Large intestine (tissue), 12 donors: ENCODE measurements at places on chromosomes 4 and X.

DNA sequence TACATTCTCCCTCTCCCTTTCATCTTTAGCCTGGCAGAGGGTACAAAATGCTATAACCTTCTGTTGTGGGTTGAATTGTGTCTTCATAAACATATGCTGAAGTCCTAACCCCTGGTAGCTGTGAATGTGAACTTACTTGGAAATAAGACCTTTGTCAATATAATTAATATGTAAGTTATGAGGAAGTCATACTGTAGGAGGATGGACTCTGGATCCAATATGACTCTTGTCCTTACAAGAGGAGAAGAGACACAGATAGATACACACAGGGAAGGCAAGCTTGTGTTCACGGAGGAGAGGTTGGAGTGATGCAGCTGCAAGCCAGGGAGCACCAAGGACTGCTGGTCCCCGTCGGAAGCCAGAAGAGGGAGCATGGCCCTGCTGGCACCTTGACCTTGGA, 94.7 kb downstream of the SLC2A9 start:
- H3K36me3 ChIP-seq = peaks cover 6% of the 10 kb centered on the region
- H3K4me1 ChIP-seq = peaks cover 4% of the 10 kb centered on the region
- H3K4me3 ChIP-seq = no peak overlapping the region
- H3K27me3 ChIP-seq = no peaks in the 10 kb centered on the region
- DNase-seq = peak; percentile 25

DNA sequence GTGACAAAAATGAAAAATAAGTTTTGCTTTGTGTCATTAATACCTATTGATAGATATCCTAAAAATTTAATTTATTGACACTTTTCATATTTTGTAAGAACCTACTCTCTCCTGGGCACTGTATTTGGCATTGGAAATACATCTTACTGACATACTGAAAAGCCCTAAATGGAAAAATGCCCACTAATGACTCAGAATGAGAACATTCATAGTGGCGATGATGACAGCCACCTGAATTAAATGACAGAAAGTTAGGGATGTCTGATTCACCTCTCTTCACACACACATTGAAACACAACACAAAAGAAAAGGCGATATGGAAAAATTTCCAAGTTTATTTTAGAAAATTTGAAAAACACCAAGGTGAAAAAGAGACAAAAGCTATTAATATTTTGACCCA, 992.3 kb downstream of the STPG2 start:
- H3K27me3 ChIP-seq = no peaks in the 10 kb centered on the region
- H3K4me1 ChIP-seq = no peaks in the 10 kb centered on the region
- DNase-seq = no peak
- H3K27ac ChIP-seq = no peak overlapping the region

DNA sequence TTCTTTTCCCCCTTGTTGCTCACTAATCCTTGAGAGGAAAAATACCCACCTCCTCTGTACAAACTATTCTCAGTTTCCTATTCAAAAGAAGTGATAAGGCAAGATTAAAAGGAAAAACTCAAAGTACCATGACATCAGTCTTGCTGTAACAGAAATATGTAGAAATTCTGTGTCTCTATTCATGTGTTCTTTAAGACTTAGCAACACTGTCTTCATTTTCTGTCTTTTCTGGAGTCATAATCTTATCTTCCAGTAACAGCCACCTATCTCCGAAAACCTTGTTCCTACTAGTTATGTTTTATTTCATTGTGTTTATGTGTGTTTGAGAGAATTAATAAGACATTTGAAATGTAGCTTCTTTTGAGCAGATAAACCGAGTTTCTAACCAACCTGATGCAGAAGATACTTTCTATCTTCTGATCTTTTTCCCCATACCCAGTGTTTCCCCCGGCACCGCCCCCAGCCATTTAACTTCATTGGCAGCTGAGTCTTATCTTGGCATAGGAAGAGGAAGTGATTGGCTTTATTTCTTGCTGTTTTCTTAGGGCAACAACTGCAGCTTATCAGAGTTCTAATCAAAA, 8.0 kb downstream of the FAM241A start:
- no peak for DNase-seq
- no peak overlapping the region for H3K4me3 ChIP-seq
- no peak overlapping the region for H3K27ac ChIP-seq

DNA sequence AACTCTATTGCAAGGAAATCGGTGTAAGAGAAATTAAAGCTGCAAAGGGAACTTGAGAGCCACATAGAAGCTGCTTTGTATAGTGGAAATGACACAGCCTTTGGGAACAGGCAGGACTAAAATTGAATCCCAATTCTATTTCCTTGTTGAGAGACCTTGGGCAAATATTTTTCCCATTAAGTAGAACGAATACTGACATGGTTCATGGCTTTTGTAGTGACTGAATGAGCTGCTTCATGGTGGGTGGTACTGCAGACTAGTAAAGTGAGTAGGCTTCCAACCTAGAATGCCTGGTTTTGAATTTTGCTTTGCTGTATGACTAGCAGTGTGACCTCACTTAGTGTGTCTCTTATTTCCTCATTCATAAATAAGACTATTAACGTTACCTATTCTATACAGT, 182.2 kb upstream of the KCNIP4 start:
- H3K27ac ChIP-seq = no peak overlapping the region
- H3K27me3 ChIP-seq = no peaks in the 10 kb centered on the region
- no peak overlapping the region for H3K4me3 ChIP-seq
- no peaks in the 10 kb centered on the region for H3K36me3 ChIP-seq
- DNase-seq = no peak

GRCh38 chrX:65745427-65745826, 78.0 kb downstream of the MSN start:
- no peak overlapping the region for H3K4me3 ChIP-seq
- no peak overlapping the region for H3K27ac ChIP-seq
- no peak for DNase-seq
- H3K36me3 ChIP-seq = no peaks in the 10 kb centered on the region
- H3K27me3 ChIP-seq = no peaks in the 10 kb centered on the region
- no peaks in the 10 kb centered on the region for H3K4me1 ChIP-seq

GRCh38 chr4:134324179-134324578, 122.6 kb upstream of the PABPC4L start:
- DNase-seq = no peak
- H3K4me1 ChIP-seq = no peaks in the 10 kb centered on the region
- H3K27ac ChIP-seq = no peak overlapping the region
- H3K4me3 ChIP-seq = no peak overlapping the region
- no peaks in the 10 kb centered on the region for H3K36me3 ChIP-seq

DNA sequence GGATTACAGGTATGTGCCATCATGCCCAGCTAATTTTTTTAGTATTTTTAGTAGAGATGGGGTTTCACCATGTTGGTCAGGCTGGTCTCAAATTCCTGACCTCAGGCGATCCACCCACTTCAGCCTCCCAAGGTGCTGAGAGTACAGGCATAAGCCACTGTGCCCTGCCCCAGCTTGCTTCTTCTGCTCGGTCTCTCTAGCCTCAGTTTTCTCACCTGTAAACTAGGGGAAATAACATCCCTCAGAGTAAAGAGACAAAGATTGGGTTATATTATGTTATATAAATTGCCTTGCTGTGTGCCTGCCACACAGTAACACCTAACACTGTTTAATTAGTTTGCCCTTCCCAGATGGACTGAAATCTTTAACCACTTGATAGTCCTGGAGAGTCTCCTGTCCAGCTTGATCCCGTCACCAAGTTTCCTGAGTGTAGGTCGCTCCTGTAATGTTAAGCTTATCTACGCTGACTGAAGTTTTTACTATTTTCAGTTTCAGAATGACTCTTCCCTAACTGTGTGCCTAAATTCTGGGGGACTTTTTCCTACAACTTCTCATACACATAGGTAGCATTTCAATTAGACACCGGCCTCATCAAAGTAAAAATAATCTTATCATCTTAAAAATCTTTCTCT, 412.7 kb upstream of the TENM3 start:
- H3K27ac ChIP-seq = no peak overlapping the region
- H3K27me3 ChIP-seq = no peaks in the 10 kb centered on the region
- H3K4me1 ChIP-seq = no peaks in the 10 kb centered on the region
- H3K36me3 ChIP-seq = no peaks in the 10 kb centered on the region
- DNase-seq = no peak

- DNase-seq = no peak
- H3K27ac ChIP-seq = no peak overlapping the region
- no peaks in the 10 kb centered on the region for H3K27me3 ChIP-seq
- H3K4me3 ChIP-seq = no peak overlapping the region
- H3K36me3 ChIP-seq = no peaks in the 10 kb centered on the region
Measured at GRCh38 chr4:14262221-14262620, 634.7 kb upstream of the BOD1L1 start.

DNA sequence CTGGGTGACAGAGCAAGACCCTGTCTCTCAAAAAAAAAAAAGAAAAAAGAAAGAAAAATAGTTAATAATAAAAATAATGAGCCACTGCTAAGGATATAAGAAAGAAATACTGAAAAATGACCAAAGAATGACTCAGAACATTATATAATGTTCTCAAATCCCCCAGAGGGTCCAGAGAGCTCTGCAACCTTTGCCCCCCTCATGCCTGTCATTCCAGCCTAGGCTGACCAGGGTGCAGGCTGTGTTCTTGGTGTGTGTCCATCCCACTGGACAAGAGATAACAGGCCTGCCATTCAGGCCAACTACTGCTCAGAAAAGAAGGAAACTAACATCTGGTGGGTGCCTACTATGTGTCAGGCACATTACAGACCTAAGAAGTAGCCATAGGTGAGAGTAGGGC, 72.7 kb upstream of the EDNRA start:
- H3K4me3 ChIP-seq = no peak overlapping the region
- no peak overlapping the region for H3K27ac ChIP-seq
- no peak for DNase-seq
- H3K4me1 ChIP-seq = no peaks in the 10 kb centered on the region
- no peaks in the 10 kb centered on the region for H3K36me3 ChIP-seq
- H3K27me3 ChIP-seq = no peaks in the 10 kb centered on the region

DNA sequence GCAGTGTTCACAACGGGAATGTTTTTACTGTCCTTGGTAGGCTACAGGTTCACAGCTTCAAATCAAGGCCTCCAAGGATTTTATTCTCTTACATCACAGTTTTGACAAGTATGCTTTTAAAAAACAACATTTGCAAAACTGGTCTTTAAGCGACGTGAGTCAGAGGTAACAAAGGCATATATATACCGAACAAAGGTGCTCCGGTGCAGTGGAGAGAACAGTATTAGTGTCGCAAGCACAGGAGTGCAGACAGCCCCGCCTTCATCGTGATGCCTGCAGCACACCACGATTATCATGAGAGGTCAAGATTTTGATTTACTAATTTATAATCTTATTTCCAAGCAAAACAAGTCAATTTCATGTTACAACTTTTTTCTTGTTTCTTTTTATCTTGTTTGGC, 90.8 kb downstream of the GATB start:
- H3K36me3 ChIP-seq = no peaks in the 10 kb centered on the region
- H3K27me3 ChIP-seq = no peaks in the 10 kb centered on the region
- H3K27ac ChIP-seq = no peak overlapping the region
- no peak overlapping the region for H3K4me3 ChIP-seq
- DNase-seq = no peak

GRCh38 chr4:24770667-24771066, 24.7 kb upstream of the SOD3 start:
- DNase-seq = no peak
- no peaks in the 10 kb centered on the region for H3K36me3 ChIP-seq
- no peak overlapping the region for H3K4me3 ChIP-seq
- no peaks in the 10 kb centered on the region for H3K27me3 ChIP-seq

GRCh38 chr4:160127211-160127610, 1024.3 kb downstream of the RAPGEF2 start:
- H3K4me3 ChIP-seq = no peak overlapping the region
- no peaks in the 10 kb centered on the region for H3K27me3 ChIP-seq
- no peak overlapping the region for H3K27ac ChIP-seq
- H3K4me1 ChIP-seq = no peaks in the 10 kb centered on the region
- H3K36me3 ChIP-seq = no peaks in the 10 kb centered on the region

DNA sequence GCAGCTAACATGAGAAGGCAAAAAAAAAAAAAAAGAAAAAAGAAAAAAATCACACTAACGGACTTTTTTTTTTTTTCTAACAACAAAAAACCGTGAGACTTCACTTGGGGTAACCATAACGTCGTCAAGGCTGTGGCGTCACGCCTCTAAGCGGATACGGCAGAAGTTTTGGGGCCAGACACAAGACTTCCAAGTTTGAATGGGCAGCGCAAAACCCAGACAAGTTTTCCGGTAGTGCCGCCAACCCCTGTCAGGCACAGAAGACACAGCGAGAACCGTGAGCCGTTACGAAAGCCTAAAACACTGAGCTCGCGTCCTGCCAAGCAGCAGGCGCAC, 556 bp upstream of the SMARCA5 start:
- peaks cover 9% of the 10 kb centered on the region for H3K4me1 ChIP-seq
- H3K4me3 ChIP-seq = peak overlapping the region; percentile 92
- H3K27ac ChIP-seq = peak overlapping the region; percentile 99

DNA sequence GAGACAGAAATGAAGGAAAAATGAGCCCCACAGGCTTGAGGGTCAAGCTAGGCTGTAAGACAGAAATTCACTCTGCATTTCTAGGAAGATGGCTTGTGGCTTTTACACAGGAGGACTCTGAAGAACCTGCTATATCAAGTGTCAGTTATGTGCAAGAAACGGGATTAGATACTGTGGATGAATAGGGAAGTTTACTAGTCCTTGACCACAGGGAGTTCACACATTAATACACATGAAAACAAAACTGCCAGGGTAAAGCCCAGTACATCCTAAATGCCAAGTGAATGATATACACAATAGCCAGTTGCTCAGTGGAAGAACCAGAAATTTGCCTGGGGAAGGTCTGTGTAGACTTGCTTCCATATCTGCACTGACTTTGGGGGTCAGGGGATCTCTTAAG, 53.5 kb downstream of the TMEM131L start:
- no peak overlapping the region for H3K4me3 ChIP-seq
- peaks cover 39% of the 10 kb centered on the region for H3K4me1 ChIP-seq
- DNase-seq = no peak
- H3K27me3 ChIP-seq = no peaks in the 10 kb centered on the region
- no peak overlapping the region for H3K27ac ChIP-seq
- H3K36me3 ChIP-seq = no peaks in the 10 kb centered on the region

GRCh38 chrX:118730500-118731247, 3.3 kb downstream of the IL13RA1 start:
- peaks cover 10% of the 10 kb centered on the region for H3K4me1 ChIP-seq
- no peaks in the 10 kb centered on the region for H3K36me3 ChIP-seq
- no peak overlapping the region for H3K27ac ChIP-seq
- H3K4me3 ChIP-seq = no peak overlapping the region
- no peaks in the 10 kb centered on the region for H3K27me3 ChIP-seq
- no peak for DNase-seq

- no peak for DNase-seq
- H3K4me1 ChIP-seq = no peaks in the 10 kb centered on the region
- peaks cover 2% of the 10 kb centered on the region for H3K36me3 ChIP-seq
- H3K4me3 ChIP-seq = no peak overlapping the region
- no peak overlapping the region for H3K27ac ChIP-seq
Measured at GRCh38 chr4:73576381-73576780, 43.9 kb downstream of the RASSF6 start.

GRCh38 chr4:74631988-74632387, 162.3 kb downstream of the BTC start:
- no peak overlapping the region for H3K4me3 ChIP-seq
- no peaks in the 10 kb centered on the region for H3K36me3 ChIP-seq
- peaks cover 33% of the 10 kb centered on the region for H3K4me1 ChIP-seq

DNA sequence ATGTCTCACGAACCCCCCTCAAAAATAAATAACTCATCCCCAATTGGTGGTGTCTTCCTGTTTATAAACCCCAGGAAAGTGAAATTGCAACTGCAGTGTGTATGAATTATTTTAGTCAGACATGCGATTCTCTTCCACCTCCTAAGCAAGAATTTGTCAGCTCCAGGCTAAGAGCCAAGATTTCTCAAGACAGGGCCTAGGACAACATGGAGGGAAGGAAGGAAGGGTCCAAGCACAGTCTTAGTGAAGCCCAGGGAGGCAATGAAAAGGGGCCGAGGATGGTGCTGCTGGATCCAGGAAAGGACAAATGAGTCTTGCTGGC, 20.0 kb downstream of the SH3KBP1 start:
- H3K27me3 ChIP-seq = no peaks in the 10 kb centered on the region
- no peak overlapping the region for H3K27ac ChIP-seq
- H3K4me1 ChIP-seq = no peaks in the 10 kb centered on the region
- H3K36me3 ChIP-seq = no peaks in the 10 kb centered on the region
- H3K4me3 ChIP-seq = no peak overlapping the region
